ENCODE measurements at places on chromosomes 5 and 9.
A peak's percentile ranks its signal among the peaks of the same experiment; 100 is the strongest.

- DNase-seq: peak; percentile 20
These were observed 47.5 kb downstream of the UIMC1 start for GRCh38 chr5:176959051-176959450.

- DNase-seq: no peak
These were observed 307.9 kb downstream of the SPOCK1 start for GRCh38 chr5:137191179-137191578.

- DNase-seq: no peak
These were observed 113.0 kb upstream of the IER5L start for GRCh38 chr9:129291041-129291501.

GRCh38 chr5:103445426-103446035 is 117.1 kb downstream of the NUDT12 start:
- no peak for DNase-seq

DNA sequence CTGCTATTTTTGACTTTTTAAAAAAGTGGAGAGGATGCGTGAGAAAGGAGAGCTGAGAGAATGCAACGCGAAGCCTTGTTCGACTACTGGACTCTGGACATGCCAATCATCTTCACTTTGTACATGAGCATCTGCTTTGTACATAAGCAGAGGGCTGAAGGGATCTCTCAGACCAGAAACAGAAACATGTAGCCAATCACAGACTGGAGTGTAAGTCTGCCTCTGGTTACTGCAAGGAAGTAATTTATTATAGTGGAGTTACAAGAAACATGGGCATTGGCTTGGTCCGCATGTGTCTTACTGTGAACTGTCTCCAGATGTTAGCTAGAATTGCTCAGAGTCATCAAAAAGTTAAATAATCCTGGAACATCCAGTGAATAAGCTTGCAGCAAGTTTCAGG is 190.0 kb upstream of the GRAMD2B start:
- no peak for DNase-seq

DNA sequence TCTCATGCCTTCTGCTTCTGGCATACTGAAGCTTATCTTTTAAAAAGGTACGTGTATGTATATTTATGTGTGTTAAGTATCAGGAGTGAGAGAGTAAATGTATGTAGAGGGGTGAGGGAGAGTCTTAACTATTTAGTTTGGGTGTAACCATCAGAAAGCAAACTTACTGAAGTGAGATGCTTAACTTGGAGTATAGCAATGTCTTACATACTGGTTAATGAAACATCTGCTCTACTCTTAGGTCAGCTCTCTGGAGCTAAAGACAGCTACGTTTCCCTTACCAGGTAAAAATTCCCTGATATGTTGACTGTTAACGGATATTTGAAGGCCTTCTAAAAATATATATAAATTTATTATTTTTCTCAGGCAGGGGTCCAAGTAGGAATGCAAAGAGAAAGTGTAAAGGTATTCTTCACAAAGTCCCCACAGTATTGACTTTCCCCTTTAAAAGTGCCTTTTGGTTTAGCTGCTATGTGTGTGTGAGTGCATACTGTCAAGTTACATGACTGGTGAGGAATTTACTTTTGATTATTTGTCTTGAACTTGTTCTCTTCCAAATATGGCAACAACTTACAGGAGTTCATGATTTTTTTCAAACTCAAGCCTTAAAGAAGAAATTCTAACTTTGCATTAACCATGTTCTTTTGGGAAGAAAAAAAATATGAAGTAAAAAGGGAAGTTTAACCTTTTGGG is 12.3 kb upstream of the C5orf24 start:
- DNase-seq: no peak

GRCh38 chr5:51380603-51381207 is 2.5 kb upstream of the ISL1 start:
- DNase-seq: no peak

GRCh38 chr9:118009614-118010013 is 305.4 kb downstream of the TLR4 start:
- DNase-seq: no peak

GRCh38 chr5:123951582-123951977 is 439.6 kb downstream of the CSNK1G3 start:
- no peak for DNase-seq

GRCh38 chr5:81209869-81210493 is 23.1 kb upstream of the CKMT2 start:
- DNase-seq: no peak

DNA sequence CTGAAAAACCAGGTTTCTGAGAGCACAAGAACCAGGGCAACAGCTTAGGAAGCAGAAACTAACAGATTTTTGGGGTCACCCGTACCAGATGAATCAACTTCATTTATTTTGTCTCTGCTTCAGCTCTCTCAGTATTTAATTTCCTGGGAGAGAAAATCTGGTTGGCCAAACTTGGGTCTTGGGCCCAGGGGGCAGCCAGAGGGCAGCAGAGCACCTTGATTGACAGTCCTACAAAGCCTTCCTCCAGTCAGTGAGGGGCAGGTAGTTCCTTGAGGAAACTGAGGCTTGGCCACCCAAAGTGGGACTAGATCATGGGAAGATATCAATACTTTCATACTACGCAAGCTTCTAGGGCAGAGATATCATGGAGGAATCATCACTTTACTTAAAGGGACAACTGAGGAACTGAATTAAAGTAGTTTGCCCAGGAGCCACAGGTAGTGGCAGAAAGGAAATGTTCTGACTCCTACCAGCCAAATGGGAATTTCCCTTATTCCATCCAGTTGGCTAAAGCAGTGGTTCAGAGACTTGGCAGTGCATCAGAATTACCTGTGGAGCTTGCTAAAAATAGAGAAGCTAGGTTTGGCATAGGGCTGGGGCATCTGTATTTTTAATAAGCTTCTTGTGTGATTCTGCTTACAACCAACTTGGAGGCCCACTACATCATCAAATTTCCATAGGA is 21.5 kb upstream of the ARHGAP26 start:
- no peak for DNase-seq

DNA sequence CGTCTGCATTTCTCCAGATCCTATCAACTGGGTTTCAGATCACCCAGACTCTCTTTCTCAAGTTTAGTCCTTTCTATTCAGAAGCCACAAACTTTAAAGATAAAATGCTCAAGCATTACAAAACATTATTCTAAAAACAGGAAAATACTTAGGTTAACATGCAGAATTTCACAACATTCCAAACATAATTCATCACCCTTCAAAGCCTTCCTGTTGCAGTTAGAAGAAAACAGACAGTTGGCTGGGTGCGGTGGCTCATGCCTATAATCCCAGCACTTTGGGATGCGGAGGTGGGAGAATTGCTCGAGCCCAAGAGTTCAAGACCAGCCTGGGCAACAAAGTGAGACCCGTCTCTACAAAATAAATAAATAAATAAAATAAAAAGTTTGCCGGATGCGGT is 7.7 kb upstream of the OCLN start:
- DNase-seq: peak; percentile 62

GRCh38 chr5:77744116-77744515 is 32.0 kb downstream of the TBCA start:
- DNase-seq: no peak

- DNase-seq: no peak
These were observed 76.7 kb downstream of the GRAMD2B start for GRCh38 chr5:126499853-126500342.

- DNase-seq: no peak
These were observed 18.5 kb downstream of the DDX31 start for GRCh38 chr9:132651259-132651658.

- no peak for DNase-seq
These were observed 205.9 kb upstream of the NREP start for GRCh38 chr5:111962906-111963305.

DNA sequence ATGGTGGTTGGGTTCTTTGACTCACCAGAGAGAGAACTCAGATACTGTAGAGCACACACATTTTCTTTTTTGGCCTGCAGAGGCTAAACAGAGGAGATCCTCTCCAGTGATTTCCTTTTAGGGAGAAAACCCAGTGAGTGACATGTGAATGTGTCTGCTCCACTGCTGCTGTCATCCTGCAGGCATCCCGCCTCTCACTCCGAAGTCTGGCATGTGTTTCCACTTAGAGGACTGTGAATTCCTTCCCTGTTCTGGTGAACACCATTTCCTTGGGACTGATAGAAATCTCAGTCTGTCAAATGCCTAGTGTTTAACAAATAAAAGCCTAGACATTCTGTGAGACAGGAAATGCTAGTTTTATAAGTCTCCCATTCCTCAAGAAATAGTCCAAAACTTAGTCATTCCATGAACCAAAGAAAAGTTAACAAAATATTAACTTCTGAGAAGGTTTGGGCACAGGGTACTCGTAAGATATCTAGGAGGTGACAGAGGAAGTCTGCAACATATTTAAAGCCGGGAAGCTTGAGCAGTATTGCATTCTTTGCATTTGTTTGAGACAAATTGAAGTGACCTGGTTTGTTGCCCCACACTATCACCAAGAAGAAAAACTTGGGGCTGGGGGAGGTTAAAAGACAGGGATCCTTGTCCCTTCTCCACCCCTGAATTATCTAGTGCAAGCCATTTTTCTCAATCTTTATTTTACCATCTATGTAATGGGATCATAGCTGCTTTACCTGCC is 74.9 kb upstream of the NIPAL4 start:
- DNase-seq: peak; percentile 79

- no peak for DNase-seq
These were observed 264.3 kb upstream of the MVB12B start for GRCh38 chr9:126062158-126062886.

DNA sequence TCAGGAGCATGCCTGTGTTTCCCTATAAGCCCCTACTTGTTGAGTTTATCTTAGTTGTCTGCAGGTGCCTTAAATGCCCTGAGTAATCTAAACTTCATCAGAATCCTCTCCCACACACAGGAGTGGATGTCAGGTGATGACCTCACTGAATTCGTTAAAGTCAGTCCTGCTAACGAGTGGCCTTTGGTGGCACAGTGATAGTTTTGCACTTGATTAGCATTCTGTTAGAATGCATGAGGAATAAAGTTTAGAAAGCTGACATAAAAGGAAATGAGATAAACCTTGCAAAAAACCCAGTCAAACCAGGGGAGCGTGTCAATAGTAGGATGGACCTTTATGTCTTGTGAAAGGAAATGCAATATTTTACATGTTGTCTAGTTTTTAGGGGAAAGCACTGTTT is 4.5 kb downstream of the TRIM32 start:
- DNase-seq: no peak

DNA sequence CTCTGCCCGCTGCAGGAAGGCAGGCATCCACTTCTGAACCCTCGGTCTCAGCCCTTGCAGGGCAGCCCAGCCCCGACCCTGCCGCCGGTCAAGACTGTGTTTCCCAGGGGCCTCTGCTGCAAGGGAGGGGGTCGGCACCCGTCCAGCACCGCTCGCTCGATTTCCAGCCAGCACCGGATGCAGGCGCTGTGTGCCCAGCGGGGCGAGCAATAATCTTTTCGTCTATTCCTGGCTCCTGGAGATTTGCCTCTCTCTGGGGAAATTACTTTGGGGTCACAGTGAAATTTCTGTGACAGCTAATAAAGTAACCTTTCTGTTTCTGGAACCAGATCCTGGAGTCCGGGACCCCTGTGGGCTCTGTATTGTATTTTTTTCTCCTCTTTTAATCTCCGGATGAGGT is 155.3 kb downstream of the COL23A1 start:
- no peak for DNase-seq

- no peak for DNase-seq
These were observed 32.2 kb downstream of the SPOCK1 start for GRCh38 chr5:137466889-137467288.

DNA sequence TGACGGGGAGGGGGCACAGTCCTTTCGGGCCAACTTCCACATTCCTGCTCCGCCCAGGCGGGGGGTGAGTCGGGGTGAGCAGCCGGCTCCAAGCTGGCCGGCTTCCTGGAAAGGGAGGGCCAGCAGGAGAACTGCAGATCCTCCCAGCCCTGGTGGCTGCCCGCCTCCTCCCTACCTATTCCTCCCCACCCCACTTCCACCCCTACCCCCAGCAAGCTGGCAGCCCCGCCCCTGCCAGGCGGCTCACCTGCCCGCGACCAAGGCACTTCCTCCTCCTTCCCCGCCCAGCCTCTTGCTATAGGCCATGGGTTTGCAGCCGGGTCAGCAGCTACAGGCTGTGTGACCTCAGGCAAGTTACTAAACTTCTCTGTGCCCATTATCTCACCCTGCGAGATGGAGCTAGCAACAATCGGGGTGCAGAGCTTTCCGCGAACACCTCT is 5.6 kb upstream of the IRF1 start:
- DNase-seq: no peak

GRCh38 chr5:9441610-9442009 is 104.3 kb downstream of the SEMA5A start:
- no peak for DNase-seq

DNA sequence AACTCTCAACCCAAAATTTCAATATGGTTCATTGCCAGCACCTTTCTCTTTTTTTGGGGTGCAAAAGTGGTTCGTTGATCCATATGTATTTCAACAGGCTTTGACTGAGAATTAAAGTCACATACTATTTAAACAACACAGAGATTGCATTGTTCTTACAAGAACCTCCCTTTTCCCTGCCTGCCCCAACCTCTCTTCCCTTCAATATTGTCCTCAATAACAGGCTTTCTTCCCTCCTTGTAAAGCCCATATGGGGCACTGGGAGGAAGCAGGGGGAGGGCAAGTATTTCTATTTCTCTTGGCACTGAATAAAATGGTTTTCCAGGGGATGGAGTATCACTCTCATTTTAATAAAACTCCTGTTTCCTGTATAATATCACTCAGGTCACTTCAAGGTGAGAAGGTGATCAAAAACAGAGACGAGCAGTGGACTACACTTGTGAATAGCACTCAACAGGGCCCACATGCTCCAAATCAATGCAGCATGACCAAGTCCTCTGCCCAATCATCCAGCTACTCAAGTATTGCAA is 65.1 kb downstream of the EFNA5 start:
- DNase-seq: no peak
